ENCODE measurements at places on chromosomes 1 and 21.

DNA sequence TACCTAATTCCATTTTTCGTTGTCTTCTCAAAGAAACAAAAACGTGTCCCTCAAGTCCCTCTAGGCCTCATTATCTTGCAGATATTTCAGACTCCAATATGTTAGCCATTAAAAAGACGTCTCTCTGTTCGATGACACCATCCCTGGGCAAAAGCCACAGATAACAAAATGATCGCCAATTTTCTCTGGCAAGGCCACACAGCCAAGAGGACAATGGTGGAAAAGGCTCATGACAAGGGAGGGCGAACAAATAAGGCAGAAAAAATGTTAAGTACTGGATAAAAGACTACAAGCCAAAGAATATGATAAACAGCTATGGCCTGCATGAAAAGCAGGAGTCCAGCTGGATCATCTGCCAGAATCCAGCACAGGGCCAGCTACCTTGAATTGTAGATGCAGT, 82.9 kb downstream of the TBX15 start:
- no peak for DNase-seq

DNA sequence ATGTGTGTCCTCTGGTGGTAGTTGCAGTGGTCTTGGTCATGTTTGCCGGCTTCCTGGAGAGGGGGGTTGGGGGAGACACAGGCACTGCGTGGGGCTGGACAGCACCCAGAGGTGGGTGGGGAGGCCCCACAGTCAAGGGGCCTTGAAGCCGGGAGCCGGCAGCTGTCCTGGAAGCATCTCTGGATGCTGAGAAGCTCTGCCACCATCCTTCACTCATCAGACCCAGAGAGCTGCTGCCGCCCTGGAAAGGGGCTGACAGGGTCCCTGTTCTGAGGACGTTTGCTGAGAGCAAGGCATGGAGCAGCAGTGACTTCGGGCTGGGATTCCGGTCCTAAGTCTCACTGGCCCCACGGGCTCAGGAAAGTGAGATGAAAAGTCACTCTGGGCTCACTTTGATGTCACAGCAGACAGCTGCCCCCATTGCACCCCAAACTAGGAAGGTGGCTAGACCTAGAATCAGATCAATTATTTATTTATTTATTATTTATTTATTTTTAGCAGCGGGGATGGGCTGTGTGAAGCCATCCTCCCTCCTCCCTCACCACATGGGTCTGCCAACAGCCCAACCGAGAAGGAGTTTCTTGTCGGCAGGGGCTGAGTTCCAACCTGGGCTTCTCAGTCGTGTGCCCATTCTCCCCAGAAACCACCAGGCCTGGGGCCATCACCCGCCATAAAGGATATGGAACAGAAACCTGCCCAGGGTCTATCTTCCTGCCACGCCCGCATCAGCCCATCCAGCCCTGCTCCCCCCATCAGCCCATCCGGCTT, 547.4 kb downstream of the PTPRU start:
- no peak for DNase-seq

DNA sequence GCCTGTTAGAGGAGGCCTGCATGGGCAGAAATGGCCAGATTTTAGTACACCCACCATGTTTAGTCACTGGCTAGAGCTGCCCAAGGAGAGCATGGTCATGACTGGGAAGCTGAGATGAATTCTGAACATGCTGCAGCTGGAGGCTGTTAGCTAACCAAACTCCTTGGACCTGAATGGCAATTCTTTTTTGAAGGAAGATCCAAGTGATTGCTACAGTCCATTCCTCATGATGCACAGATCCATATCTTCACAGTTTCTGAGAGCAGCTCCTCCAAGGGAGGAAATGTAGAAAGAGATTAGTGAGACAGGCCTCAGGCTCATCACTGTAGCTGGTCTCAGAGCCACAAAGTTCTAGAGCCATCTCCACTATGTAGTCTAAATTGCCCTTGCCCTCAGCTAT, 11.1 kb downstream of the ZFYVE9 start:
- no peak for DNase-seq

GRCh38 chr1:22289307-22289995, 146.6 kb upstream of the WNT4 start:
- DNase-seq: no peak

DNA sequence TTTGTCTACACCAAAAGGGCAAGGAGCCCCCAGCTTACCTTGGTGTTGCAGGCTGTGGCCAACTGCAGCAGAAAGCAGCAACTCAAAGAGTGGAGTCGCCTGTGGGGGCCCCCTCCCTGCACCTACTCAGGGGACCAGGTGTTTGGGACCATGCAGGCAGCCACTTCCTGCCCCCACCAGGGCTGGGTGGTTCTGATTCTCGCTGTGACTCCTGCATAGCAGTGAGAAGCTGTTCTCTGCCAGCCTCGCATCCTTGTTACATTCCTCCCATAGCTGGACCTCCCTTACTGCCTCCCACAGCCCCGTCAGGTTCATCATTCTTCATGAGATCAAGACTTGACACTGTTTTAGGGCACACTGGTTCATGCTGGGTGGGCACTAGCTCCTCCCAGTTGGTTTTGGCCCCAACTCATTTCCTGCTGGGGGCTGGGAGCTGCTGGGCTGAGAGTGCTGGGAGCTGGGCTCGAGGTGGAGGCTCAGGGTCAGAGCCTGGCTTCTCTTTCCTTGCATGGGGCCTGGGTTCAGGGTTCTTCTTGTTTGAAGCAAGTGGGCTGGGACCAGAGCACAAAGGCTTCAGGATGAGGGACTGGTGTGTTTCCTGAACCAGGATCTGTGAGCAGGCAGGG, 146.9 kb upstream of the C1orf174 start:
- no peak for DNase-seq

DNA sequence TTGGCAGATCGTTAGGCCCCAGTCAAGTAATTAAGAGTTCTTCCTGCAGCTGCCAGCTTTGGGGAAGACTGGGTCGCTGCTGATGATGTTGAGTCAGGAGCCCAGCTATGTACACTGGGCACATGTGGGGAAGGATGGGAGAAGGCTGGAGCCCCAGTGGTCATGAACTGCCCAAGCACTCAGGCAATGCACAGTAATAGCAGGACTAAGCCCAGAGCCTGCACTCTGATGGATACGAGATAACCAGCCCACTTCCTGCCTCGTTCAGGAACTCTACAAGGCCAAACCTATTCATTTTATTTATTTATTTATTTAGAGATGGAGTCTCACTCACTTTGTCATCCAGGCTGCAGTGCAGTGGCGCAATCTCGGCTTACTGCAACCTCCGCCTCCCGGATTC, 81.1 kb upstream of the BTG3 start:
- DNase-seq: no peak

GRCh38 chr1:96416111-96416595, 305.4 kb upstream of the PTBP2 start:
- no peak for DNase-seq

- DNase-seq: no peak
Measured at GRCh38 chr1:32274646-32275340, 17.1 kb upstream of the HDAC1 start.

DNA sequence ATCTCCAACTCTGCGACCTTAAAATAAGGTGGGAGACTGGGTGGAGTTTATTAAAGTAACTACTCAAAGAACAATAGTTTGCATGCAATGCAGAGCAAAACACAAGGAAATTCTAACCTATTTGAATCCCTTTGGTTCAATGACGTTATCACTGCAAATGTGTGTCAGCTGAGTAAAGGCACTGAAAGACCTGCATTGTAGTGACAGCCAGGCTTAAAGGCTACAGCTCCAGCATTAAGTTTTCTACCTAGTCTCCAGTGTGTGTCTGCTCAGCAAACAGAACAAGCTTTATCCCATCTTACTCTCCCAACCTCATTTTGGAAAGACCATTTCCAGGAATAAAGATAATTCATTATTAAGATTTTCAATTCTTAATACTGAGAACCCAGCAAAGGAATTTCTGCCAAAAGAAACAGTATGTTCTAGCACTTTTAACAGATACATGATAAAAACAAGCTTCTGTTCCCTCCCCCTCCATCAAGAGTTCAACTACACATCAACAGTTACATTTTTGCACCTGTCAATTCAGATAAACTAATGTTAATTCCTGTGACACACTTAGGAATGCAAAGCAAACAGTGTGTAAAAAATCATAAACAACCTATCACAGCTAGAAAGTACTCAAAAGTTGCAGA, 14.2 kb downstream of the PTP4A2 start:
- DNase-seq: no peak

DNA sequence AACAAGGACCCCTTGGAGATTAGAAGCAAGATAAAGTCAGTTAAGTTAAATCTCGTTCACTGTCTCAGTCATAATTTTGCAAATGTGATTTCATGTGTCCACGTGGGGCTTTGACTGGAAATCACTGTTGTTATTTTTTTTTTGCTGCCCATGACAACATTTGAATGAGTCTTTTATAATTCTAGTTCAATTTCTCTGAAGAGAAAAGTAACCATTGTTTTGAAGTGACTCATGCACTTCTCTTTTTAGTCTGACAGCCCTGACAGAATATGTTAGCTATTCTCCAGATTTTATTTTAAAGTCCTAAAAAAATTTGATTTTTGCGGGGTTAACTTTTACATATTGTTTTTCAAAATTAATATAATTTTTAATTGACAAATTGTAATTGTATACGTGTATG, 30.7 kb upstream of the NLRP3 start:
- no peak for DNase-seq

DNA sequence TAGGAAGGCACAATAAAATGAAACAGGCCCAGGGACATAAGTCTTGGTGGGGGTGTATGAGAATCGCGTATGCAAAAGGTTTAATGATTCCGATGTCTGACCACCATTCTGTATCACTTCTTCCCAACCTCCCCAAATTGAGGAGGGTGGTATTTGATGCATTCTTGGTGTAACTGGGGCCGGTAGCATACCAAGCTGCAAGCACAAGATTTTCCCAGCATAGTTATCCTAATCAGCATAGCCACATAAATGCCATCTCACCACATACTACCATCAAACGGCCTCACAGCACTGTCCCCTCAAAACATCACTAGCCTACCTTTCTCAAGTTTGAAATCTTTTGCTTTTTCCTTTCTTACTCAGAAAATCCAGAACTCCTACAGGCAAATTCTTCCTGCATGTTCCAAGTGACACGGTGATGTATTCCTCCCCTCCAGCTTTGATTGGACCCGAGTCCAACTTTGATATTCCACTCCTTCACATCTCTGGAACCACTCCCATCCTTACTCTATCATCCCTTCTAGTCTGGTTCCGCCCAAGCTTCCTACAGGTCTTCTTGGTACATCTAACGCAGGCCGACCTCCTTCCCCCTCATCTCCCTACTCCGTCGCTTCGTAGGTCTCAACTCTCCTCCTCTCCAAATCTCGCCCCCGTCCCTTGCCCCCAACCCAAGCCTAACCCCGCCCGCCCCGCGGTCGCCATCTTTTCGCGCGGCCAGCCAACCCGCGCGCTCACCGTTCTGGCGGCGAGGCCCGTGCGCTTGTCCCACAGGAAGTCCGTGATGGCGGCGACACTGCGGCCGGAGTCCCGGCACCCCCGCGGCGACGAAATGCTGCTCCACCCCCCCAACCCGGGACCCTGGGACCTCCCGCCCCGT, 600 bp downstream of the CLK2 start:
- DNase-seq: no peak

GRCh38 chr21:39788383-39788782, 43.4 kb downstream of the IGSF5 start:
- DNase-seq: no peak

- DNase-seq: no peak
Measured at GRCh38 chr1:94636624-94637023, 95.1 kb upstream of the F3 start.

GRCh38 chr1:186715887-186716809, 35.9 kb upstream of the PTGS2 start:
- DNase-seq: no peak

DNA sequence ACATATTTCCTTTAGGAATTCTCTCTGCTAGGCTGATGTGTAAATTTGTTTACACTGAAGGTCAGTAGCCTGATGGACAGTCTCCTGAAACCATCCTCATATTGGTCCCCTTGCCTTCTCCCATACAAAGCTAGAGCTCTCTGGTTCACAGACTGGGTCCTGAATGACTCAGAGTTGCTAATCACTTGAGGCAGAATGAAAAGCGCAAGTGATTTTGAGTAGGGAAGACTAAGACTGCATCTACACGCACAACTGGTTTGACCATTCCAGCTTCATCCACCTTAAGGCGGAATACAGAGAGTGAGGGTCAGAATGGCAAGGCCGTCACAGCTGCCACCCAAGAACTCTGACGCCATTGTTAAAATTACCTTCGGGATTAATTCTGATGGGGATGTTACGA, 70.2 kb upstream of the KIF26B start:
- DNase-seq: no peak

DNA sequence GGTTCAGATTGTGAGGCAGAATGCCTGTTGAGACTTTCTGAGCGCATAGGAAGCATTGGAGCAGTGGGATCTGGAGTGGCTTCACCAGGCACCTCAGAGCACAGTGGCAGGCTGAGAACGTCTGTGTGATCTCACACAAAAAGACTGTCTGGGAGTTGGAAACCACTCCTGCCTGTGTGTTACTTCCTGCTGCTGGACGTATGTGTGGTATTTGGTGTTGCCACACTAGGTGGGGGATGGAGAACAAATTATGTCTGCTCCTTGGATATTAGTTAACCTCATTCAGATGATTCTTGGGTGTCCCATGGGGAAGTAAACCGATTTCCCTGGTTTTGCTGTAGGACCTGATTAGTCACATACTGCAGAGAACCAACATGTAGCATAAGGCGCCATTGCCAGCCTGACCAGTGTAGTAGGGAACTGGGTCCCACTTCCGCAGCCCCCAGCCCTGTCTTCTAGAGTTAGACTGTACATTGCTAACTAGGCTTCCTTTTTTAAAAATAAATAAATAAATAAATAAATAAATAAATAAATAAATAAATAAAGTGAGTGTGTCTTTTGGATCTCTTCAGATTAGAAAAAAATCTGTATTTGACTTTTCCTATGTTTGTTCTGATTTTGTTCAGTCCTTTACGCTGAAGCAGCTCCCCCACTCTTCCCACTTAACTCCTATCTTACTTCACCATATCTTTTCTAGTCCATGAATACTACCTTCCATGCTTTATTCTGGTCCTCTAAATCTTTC, 26.9 kb downstream of the UCK2 start:
- DNase-seq: no peak

GRCh38 chr21:42597487-42598158, 55.8 kb upstream of the PDE9A start:
- no peak for DNase-seq

GRCh38 chr1:236209713-236210112, 67.4 kb downstream of the GPR137B start:
- no peak for DNase-seq

DNA sequence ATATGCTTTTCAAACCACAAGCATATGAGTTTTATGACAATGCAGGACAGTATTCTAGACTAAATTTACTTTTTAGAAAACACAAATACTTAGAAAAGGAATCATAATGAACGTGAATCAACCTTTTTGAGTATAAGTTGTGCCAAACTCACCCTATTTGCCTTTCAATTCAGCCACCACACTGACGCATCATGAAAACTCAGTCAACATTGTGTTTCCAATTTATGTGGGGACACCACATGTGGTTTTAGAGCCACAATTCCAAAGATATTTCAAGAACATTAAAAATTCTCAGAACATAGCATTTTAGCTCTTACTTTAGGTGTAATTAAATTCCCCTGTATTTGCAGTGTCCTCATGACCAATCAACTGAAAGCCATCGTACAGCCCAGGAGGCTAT, 118.8 kb downstream of the PTBP2 start:
- no peak for DNase-seq

All from stimulated activated CD4-positive, alpha-beta T cell treated with anti-CD3 and anti-CD28 coated beads, Interleukin-1b, Interleukin-23, amount 100 ng/mL, for 1 hour (primary cell).